ENCODE measurements at places on chromosomes 2 and 18.

- DNase-seq: no peak
Measured at GRCh38 chr2:85838641-85839040, 50.1 kb downstream of the ST3GAL5 start.

DNA sequence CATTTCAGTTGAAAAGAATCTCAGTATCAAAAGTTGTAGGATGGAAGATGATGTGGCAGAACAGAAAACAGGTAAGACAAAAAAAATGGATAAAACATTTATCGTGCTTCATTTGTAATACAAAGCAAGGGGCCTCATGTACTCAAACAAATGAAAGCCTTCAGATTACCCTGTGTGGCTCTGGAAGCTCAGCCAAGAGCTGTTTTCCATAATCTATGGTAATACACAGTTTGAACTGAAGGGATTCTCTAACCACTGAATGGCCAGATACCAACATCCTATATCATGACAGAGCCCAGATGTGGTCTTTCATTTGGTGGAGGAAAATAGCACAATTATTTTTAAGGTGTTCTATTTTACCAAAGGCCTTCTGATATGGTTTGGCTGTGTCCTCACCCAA lies 272.1 kb upstream of the RND3 start:
- no peak for DNase-seq

DNA sequence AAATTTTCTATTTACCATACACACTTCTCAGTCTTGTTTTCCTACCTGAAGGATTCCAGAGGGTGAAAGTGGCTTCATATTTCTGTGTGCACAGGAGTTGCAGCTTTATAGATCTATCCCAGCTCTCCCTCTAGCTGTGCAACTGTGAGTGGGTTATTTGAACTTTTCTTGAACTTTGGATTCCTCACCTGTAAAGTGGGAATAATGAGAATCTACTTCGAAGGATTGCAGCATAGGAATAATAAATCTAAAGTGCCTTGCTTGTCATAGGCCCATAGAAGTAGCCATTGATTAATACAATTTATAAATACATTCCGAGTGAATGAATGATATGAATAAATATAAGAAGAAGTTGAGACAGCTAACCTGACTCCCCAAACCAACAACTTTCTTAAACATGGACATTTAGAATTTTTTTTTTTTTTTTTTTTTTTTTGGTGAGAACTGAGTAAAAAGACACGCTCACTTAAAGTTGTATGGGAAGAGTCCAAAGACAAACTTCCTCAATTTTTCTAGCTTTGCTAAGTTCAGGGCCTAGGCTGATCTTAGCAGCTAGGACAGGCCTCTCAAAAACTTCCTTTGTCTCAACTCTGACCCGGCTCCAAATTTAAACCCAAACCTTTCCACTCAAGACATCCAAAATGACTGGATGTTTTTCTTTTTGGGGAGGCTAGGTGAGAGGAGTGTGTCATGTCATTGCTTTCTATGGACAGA lies 203.3 kb upstream of the FBXO11 start:
- DNase-seq: no peak

DNA sequence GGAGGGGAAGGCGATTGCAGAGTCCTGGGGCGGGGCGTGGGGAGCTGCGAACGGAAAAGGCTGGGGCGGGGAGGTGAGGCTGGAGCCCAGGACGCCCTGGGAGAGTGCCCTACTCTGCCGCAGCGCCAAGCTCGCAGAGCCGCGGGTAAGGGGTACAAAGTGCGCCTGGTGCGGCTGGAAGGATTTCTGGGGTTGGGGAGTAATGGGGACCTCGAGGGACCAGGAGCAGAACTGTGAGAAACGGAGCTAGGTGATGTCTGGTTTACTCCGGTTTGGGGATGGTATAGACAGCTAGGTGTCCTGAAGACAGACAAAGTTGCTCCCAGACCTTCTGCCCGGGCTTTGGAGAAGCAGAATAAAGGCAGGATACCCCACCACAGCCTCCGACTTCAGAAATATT lies 718 bp upstream of the NXPH2 start:
- no peak for DNase-seq

- no peak for DNase-seq
Measured at GRCh38 chr2:66840321-66841002, 405.5 kb downstream of the MEIS1 start.

DNA sequence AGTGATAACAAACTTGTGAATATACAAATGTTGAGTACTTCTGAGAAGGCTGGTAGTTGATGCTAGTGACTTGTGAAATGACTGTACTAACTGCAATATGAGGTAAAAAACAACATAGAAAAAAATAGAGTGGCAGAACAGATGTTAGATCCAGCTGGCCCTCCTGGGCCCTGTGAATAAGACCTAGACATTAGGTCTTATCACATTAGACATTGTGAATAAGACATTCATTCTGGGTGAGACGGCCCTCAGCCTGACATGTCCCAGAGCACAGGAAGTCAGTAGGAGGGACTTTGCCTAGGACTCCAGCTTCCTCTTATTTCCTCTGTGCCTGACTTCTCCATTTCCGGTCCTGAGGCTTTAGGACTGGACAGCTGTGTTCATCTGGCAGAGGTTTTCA lies 22.9 kb downstream of the DOK1 start:
- no peak for DNase-seq

DNA sequence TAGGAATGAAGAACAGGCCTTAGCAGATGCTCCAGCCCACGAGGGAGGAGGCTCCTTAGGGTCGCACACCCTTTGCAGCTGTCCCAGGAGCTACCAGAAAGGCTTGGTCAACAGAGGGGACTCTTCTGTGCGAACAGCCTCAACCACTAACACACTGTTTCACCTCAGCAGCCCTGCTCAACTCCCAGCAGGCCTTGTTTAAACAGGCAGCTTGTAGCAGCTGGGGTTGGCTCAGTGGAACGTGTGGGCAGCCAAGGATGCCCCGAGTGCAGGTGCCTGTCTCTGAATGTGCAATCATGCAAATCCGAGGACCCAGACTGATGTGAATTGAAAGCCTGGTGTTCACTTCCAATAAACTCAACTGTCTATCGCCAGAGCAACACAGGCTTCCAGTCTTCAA lies 88.7 kb upstream of the CXCR4 start:
- peak; percentile 85 for DNase-seq

- DNase-seq: no peak
Measured at GRCh38 chr2:127392133-127392827, 4.5 kb upstream of the MAP3K2 start.

GRCh38 chr2:200976710-200977109 lies 13.2 kb upstream of the ORC2 start:
- no peak for DNase-seq

- DNase-seq: no peak
Measured at GRCh38 chr2:114085238-114085637, 195.3 kb downstream of the ACTR3 start.

DNA sequence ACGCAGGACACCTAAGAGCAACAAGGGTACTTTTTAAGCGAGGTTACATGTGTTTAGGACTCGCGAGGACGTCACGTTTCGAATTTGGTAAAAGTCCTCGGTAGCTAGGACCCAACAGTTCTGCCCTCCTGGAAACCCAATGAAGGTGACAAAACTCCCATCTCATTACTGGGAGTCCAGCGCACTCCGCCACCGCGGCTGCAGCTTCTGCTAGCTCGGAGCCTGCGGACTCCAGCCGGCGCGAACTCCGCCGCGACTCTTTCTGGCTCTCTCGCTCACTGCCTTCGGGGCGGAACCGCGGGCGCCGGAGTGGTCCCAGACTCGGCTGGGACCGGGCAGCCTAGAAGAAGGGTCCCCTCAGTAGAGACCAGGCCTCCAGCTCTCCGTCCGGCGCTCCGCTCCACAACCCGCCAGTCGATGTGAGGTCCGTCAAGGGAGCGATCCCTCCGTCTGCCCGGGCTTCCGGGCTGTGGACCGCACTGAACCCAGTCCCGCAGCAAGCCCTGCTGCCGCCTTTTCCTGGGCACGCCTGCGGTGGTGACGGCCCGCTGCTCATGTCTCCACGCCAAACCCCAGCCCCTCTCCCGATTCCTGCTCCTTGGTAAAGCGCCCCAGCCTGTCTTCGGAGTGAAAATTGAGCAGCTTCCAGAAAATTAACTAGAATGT lies 3.0 kb upstream of the OSR1 start:
- no peak for DNase-seq

- no peak for DNase-seq
Measured at GRCh38 chr2:190156530-190157212, 94.1 kb upstream of the MSTN start.

DNA sequence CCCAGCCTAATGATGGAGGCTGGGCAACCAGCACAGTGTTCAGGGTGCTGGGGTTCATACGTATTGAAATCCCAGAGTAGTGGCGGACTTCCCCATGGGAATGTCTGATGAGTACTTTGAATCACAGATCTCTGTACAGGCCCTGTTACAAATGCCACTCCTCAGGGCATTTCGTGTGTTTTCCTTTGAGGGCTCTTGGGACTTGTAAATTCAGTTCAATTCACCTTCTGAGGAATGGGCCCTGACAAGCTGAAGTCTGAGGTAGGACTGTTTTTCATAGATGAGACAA lies 288 bp upstream of the RDH14 start:
- no peak for DNase-seq

- no peak for DNase-seq
Measured at GRCh38 chr2:74865770-74866674, 32.1 kb downstream of the HK2 start.

DNA sequence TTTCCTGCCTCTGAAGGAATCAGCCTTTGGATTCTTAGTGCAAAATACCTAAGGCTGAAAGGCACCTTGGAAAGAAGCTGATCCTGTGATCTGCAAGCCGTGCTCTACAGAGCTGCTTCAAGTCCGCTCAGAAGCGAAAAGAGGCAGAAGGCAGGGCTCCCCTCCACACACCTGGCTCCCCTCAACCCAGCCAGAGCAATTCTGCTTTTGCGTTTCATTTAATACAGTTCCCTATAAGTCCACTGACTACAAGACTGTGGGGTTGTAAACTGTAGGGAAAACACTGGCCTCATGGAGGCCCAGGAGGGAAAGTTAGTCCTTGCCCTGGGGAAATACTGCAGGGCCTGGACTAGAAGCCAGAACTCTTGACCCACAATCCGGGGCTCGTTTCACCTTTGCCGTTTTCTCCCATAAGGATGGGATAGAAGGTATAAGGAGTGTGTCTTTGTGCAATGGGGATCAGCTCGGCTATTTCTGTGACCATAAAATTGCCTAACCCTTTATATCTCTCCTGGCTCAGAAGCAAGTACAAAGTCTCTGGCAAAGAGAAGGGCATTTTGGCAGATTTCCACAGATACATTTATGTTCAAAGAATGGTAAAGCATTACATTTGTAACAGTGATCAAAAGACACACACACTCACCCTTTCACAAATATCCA lies 95.8 kb upstream of the TEX51 start:
- no peak for DNase-seq

DNA sequence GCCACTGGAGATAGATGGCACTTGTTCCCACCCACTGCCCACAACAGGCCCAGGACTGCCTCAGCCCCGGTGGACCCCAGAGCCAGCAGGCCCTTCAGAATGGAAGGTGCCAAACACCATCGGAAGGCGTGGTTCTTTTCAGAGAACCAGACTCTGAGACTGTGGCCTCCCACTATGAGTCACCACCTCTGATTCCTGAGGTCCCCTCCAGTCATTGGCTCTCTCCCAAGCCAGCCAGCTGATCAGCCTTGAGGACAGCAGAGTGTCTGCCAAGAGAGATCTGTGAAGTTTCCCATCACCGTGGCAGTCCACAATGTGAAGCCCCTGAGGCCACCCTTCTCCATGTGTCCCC lies 10.4 kb upstream of the MAP3K2 start:
- DNase-seq: peak; percentile 54

DNA sequence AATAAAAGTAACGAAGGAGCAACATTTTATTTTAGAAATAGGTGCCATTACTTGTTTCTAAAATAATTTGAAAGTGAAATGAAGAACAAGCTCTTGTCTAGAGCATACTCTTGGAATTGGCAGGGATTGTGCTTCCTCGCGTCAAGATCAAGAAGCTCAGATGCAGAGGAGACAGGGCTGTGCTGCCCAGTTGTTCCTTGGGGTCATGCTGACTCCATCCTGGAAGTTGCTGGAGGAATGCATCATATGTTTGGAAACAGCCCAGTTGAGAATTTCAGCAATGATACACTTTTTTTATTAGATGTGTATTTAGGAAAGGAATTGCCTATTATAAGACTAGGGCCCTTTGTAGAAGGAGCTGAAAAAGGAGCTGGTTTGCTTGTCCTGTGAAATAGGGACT lies 17.2 kb downstream of the LTBP1 start:
- DNase-seq: no peak

- DNase-seq: no peak
Measured at GRCh38 chr2:79200762-79201161, 41.2 kb upstream of the REG3A start.

GRCh38 chr2:234677758-234678538 lies 181.1 kb upstream of the ARL4C start:
- DNase-seq: no peak

DNA sequence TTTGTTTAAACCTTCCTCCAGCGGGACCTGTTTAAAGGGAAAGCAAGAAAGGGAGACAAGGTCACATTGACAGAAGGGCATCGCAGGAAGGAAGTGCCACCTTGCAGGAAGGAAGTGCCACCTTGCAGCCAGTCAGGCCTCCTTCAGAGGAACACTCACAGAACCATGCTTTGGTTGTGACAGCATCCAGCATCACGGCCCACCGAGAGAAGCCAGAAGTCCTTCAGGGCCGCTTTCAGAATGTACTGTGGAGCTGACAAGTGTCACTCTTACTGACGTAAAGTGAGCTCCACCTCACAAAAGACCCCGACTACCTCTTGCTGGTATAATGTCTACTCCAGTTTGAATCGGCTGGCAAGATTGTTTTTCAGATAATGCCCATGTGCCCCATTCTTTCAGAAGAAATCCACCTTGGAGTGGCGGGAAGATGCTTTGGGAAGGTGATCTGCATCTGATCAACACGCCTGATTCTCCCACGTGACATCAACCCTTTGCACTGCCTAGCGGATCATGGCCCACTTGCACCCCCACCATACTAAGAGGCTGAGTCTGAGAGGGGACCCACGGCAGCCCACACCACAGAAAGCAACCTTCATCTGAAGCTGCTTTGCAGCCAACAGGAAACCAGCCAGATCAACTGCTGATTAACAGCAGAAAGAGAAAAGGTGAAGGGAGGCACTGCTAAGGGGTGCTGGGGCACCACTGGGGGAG lies 99.8 kb downstream of the UXS1 start:
- DNase-seq: peak; percentile 71

DNA sequence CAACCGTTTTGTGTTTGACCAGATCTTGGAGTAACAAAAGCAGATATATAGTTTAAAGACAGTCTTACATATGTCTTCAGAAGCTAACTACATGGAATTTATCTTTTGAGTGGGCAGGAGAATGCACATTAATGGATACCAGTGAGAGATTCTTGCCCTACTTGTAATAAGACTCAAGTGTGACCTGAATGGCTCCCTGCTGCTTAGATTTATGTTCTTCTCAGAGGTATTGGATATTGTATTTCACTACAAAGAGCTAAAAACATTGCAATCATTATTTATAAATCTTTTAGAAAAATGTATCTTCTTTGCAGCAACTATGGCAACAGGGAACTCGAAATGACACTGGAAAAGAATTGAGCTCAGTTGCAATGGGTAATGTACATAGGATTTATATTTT lies 227.7 kb downstream of the LRRTM4 start:
- DNase-seq: no peak

DNA sequence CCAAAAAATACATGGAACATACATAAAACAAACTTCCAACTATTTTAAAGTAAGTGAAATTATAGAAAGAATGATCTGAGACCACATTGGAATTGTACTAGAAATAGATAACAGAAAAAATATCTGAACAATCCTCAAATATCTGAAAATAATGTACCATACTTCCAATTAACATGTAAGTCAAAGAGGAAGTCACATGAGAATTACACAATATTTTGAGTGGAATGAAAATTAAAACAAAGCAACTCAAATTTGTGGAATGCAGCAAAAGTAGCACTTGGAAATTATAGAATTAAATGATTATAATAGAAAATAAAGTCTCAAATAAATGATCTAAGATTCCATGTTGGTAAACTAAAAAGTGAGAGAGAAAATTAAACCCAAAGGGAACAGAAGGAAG lies 38.3 kb upstream of the CTIF start:
- no peak for DNase-seq

All from CD4-positive, alpha-beta T cell treated with Interferon gamma for 1 hour (primary cell).